ENCODE measurements at places on chromosomes 13 and 19.
A peak's percentile ranks its signal among the peaks of the same experiment; 100 is the strongest.

DNA sequence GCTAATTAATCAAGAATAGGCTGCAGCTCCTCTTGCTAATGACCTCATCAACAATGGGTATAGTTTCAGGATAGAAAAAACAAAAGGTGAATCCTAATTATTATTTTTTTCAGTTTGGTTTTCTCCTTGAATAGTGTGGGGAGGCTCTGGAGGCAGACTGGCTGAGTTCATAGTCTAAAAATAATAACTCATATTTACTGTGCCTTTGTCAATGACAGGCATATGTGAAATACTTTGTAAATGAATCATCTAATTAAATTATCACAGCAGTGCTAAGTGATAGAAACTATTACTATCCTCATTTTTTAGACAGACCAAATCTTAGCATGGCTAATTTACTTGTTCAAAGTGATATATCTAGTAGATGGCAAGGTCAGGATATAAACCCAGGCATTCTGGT lies 1261.0 kb upstream of the SLC10A2 start:
- DNase-seq: no peak

DNA sequence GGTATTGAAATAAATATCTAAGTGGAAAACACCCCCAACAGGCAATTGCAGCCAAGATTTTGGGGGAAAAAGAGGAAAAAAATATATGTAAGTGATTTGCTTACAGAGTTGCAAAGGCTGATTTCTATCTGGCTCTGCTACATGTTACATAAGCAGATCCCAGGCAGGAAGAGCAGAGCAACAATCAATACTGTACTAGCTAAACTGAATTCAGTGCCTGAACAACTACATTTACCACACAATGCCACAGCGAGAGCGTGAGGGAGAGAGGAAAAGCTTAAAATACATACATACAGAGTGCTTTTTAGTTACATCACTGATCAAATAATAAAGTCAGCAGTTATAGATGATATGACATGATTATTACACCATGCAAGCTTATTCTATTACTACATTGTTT lies 665.6 kb upstream of the ARGLU1 start:
- no peak for DNase-seq

DNA sequence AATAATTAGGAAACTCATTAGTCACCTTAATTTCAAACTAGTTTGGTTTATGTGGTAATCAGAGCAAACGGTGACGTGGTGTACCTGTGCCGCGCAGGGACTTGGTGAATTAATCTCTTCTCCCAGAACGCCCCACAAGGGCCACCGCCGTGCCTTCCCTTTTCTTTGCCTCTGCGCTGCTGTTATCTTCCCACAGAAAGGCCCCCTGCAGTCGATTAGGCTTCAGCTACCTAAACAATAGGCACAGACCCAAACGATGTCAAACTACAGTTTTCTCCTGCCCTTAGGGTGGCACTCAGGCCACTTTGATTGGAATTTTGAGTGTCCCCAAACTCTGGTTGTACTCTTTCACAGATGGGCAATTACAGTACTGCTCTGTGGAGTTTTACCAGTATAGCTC lies 115.5 kb downstream of the GGACT start:
- DNase-seq: no peak

GRCh38 chr13:43773602-43774001 lies 13.2 kb downstream of the ENOX1 start:
- DNase-seq: no peak

DNA sequence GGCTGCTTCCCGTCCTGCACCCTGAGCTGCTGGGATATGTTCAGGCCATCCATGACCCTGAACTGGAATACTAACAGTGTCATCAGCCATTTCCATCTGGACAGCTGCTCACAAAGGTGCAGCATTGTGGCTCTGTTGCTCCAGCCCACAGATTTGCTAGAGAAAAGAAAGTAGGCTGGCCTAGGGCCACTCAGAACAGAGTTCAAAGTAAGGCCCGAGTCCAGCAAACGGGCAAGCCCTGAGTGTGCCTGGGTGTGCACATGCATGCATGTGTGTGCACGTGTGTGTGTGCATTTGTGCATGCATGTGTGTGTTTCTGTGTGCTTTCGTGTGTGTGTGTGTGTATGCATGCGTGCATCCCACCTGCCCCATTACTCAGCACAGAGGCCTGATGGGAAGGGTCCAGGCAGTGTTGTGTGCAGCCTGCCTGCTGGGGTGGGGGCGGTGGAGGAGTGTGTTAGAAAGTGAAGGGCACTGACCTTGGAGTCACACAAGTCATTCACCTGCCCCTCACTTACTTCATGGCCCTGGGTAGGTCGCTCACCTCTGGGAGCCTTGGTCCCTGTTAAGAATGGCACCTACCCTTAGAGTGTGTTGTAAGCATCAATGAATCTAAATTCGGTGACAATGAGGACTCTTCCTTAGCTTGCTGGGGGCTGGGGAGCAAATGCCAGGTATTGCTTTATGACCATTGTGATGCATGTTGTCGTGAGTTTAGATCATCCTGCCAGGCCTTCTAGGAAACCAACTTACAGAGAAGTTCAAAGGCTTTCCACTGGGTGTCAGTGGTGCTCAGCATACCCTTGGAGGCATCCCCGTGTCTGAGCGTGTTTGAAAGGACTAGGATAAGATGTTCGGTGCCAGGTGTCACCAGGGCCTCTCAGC lies 53.2 kb downstream of the GPR12 start:
- DNase-seq: no peak

- DNase-seq: no peak
Observed at GRCh38 chr19:17766543-17767131, 15.4 kb downstream of the FCHO1 start.

- no peak for DNase-seq
Observed at GRCh38 chr13:35888457-35888883, 242.7 kb downstream of the DCLK1 start.

- no peak for DNase-seq
Observed at GRCh38 chr19:18502246-18502637, 19.6 kb downstream of the ELL start.

DNA sequence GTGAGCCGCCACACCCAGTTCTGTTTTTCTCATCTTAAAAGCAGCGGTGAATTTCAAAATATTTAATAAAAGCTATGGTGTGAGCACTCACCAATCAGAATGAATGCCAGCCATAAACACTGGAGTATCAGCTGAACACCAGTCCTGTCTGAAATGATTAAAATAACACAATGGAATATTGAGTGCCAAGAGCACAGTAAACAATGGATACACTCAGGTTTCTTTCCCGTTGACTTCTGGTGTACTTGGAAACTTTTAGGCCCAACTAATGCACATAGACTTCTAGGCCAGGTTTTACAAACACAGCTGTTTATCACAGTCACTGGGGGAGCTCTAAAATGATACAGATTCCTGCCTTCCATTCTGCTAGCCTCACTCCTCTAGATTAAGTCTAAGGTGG lies 68.3 kb downstream of the SLC6A16 start:
- DNase-seq: no peak

- DNase-seq: peak; percentile 70
Observed at GRCh38 chr13:113758651-113759524, at the start of gene TMEM255B. Gene TMEM255B (plus strand): TSS chr13:113759226. CDS start chr13:113759270, 44 bp downstream.

DNA sequence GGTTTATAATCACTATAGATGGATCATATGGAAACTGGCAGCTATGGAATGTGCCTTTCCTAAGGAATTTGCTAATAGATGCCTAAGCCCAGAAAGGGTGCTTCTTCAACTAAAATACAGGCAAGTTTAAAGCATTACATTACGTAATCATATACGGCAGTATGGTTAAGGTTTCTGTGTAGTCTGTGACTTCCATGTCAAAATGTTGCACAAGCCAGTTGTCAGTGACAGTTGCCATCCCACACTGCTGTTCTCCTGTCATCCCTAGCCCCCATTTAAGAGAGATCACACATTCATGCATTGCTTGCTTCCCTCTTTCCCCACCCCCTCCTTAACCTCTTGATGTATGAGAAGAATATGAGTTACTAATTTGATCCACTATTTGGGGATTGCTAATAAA lies 47.3 kb downstream of the BRCA2 start:
- DNase-seq: no peak

DNA sequence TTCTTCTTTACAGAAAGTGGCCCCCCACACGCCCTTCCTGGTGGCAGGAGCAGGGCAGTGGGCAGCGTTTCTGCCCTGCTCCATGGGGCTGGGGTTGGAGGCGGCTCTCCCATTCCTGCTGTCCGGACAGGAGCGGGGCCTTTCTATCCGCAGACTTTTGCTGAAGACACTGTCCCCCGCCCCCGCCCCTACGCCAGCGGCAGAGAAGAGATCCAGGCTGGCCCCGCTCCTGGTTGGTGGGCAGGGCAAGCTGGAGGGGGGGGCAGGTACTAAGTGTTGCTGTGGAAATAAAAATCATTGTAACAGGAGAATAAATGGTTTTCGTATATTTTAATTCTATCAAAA lies 81.7 kb downstream of the ZNF429 start:
- no peak for DNase-seq

- no peak for DNase-seq
Observed at GRCh38 chr13:84607261-84608013, 725.2 kb upstream of the SLITRK1 start.

GRCh38 chr13:39197647-39198007 lies 159.4 kb downstream of the NHLRC3 start:
- no peak for DNase-seq

DNA sequence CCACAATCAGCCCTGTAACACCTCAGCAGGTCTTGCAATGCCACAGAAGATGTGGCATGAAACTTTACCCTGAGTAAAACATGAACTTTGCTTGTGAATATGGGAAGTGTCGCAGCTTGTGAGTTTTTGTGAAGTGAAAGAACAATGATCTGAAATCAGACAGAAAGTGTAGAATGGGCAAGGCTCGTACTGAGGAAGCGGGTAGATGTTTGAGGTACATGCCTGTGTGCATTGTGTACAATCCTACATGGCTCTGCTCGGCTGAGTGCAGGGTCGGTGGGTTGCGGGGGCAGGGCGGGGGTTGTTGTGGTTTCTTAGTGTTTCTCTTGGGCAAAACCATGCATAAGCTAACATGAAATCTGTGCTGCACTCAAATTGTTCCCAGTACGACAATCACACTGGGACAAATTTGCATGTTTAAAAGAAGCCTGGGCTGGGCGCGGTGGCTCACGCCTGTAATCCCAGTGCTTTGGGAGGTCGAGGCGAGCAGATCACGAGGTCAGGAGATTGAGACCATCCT lies 1.1 kb downstream of the NLRP13 start:
- no peak for DNase-seq

All from stimulated activated CD8-positive, alpha-beta memory T cell treated with anti-CD3 and anti-CD28 coated beads, Interleukin-2, amount 100 ng/mL, for 48 hours (primary cell).